Activated naive CD8-positive, alpha-beta T cell treated with anti-CD3 and anti-CD28 coated beads for 36 hours (primary cell): ENCODE measurements at places on chromosomes 3 and 15. TPM values are rescaled to one million over a fixed set of nuclear protein-coding genes. Genes with fewer than 3 reads are reported as not detected.

The SI gene
- not detected for total RNA-seq

The CNTN4 gene
- not detected for total RNA-seq

The ATR gene
- 42.4 TPM for total RNA-seq

The WDR93 gene
- not detected for total RNA-seq

The EBLN2 gene
- 3.5 TPM for total RNA-seq

The ATP11B gene
- total RNA-seq: 85.0 TPM

The BCL2A1 gene
- 94.3 TPM for total RNA-seq

The SELENOS gene
- total RNA-seq: 27.3 TPM

The RFC4 gene
- total RNA-seq: 121 TPM

The ITIH1 gene
- total RNA-seq: not detected

The PEX5L gene
- total RNA-seq: not detected

The CYP8B1 gene
- total RNA-seq: not detected

The MYL3 gene
- not detected for total RNA-seq

The NDN gene
- 3.5 TPM for total RNA-seq

The SAMD7 gene
- total RNA-seq: not detected

The DUOXA1 gene
- total RNA-seq: not detected
